ENCODE measurements at places on chromosomes 12 and 14.

GRCh38 chr12:65609359-65609771 is 214.9 kb upstream of the HMGA2 start:
- no peak for DNase-seq

GRCh38 chr12:92324849-92325500 is 179.3 kb upstream of the BTG1 start:
- DNase-seq: no peak

- DNase-seq: no peak
These were observed 52.9 kb downstream of the ISCA2 start for GRCh38 chr14:74546416-74546815.

DNA sequence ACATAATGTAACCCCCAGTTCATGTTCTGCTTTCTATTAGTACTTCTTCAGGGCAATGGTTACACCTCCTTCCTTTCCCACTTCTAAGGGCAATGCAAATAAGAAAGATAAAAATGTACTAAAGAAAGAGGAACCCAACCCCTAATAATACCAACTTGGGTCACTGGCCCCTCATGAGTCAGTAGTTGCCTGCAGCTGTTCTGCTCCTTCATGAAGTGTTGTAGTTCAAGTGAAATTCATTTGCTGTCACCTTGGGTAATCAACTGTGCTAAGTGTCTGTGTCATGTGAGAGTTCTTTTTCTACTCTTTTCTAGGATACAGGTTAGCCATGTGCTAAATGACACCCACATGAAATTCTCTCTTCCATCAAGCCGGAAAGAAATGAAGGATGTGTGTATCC is 91.8 kb downstream of the PLXNC1 start:
- no peak for DNase-seq

DNA sequence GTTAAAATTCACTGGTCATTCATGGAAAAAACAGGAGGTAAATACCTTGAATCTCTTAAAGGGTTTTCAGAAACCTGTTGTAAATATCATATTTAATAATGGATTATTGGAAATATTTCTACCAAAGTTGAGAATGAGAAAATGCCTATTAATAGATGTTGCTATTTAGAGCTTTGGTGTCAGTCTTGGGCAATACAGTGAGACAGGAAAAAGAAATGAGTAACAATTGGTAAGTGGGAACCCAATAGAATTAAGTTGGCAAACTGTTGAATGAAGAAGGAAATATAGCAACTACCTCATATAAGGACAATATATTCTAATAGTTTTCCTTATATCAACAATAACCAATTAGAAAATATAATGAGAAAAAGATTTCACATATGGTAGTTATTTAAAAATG is 78.0 kb downstream of the ATF7IP start:
- no peak for DNase-seq

DNA sequence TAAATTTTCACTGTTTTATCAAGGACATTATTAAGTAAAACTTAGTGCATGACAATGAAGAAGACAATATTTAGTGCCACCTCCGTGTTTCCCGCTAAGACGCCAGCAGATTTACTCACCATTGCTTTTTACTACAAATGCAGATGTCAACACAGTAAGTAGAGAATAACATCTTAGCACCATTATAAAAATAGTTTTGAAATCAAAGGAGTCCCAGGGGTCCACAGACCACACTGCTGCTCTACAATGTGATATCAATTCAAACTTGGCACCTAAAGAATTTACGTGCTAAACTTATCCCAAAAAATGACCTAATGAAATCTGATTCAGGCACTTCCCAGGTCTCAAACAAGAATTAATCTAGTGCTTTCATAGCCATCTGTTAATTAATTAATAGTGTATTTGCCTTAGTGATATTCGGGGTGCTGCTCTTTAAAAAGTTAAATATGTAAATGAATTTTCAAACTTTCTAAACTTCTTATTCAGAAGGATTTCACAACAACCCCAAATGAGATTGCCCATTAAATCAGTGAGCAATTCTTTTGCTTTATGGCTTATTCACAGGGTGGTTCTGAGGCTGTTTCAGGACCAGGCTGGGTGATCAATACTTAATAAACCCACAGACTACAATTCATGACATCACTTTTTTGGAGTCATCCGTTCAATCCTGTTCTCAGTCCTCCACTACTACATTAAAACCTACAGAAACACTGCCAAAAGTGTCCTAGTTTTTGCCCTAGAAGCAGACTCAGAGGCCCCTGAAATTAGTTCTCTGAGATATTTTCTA is 161.3 kb upstream of the LMNTD1 start:
- DNase-seq: no peak

DNA sequence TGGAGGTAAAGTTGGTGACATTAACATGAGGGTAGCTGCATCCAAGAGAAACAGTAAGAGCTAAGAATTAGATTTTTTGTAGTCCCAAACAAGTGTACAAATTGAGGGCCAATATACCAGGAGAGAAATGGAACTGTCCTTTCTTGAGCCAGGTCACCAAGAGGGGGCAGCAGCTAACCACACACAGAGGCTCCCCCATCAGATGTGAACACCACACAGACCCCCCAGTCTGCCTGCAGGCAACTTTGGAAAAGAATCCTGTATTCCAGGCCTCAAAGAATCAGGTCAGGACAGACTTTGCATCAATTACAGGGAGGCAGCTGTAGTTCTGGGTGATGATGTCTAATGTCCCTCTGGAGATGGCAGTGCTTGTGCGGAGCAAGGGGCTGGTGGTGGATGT is 77.9 kb downstream of the SPTB start:
- DNase-seq: no peak

GRCh38 chr14:85762526-85762925 is 232.6 kb downstream of the FLRT2 start:
- no peak for DNase-seq

DNA sequence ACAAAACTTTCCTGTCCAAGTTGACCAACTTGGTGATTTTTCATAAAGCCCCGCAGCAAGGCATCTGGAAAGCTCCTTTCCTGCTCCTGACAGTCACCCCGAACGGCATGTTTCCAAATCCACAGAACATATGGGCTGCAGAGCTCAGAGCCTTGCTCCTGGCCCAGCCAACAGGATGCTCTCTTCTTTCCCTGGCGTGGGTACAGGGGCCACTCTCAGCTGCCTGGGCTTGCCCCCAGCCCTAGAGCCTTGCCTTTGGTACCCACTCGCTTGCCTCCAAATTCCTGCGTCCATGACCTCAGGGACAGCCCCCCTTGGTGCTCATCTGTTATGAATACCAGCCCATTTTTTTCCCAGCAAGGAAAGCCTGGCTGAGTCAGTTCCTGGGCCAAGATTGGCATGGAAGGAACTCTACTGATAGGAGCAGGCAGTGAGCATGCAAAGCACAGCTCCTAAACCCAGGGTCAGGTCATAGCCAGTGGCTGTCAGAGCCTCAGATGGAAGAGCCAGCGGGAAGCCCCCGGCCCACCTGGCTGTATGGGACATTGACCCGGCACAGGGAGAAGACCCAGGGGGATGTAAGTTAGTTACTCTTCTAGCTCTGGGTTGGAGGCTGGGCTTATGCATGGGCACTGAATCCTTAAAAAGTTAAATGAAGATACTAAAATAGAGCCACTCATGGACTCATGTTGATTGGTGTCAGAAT is 105.3 kb upstream of the RTL1 start:
- no peak for DNase-seq

- peak; percentile 26 for DNase-seq
These were observed 221.2 kb upstream of the TMPO start for GRCh38 chr12:98294051-98294805.

DNA sequence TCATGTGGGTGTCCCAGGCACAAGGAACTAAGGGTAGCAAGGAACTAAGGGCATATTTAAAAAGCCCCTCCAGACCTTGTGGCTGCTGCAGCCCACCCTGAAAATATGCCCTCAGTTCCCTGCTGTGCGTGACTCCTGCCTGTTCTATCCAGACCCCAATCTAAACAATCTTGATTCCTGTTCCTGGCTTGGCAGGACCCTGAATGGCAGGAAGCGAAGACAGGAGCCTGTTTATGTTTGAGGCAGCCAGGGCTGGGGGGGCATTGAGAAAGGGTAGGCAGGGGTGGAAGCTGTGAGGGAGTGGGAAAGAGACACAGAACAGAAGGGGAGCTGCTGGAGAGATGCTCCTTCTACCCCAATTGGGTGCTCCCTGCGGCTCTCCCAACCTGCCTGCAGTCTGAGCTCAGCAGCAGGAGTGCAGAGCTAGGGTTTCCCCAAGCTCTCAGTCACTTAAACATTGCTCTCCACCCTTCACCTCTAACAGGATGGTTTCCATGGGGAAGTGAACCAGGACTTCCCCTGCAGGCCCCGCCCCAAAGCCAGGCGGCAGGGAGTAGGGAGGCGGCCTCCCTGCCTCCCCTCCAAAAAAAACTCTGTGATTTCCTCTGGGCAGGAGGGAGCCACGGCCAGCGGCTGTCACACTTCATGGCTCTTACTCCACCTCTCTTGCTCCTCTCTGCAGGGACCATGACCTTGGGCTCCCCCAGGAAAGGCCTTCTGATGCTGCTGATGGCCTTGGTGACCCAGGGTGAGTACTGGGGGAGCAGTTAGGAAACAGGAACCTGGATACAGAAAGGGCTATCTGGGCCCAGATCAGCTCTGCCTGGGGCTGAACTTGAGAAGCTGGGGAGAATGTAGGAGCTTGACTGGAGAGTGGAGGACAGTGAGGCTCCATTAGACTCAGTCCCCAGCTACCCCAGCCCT is 4.7 kb downstream of the ACVRL1 start:
- peak; percentile 28 for DNase-seq

Data from DMS153 (cell line).